ENCODE measurements at places on chromosomes 3 and 15.

DNA sequence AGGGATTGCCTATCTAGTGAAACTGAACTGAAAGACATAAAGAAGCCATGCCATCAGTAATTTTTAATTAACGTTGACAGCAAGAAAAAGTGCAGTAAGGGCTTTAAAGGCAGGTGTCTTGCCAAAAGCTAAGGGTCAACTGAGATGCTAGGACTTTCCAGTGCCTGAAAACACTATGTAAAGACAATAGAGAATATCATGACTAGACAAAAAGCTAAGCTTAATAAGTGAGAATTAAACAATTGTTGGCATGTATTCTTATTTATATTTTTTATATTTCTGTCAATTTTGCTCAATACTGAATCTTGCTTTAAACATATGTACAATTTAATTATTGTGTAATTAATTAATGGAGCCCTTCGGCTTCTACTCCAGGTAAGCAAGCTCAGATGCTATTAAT is 803.1 kb downstream of the IGSF11 start:
- DNase-seq = no peak

DNA sequence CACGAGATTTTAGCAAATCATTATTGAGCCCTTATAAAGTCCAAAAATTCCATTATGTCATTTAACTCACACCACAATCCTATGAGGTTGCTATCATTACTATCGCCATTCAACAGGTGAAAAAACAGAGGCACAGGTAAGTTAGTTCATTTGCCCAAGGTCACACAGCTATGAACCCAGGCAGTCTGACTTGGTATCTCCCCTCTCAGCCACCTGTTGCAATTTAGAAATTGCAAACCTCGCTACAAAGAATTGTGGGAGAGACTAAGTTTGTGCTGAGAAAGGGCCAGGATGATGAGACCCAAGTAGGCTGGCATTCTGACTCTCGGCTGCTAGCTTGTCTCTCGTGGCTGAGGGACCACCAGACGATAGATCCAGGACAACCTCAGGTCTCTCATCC is 57.7 kb downstream of the LMCD1 start:
- DNase-seq = no peak

GRCh38 chr3:51146781-51147180 is 238.3 kb upstream of the MANF start:
- DNase-seq = no peak

GRCh38 chr15:62150445-62150844 is 14.6 kb downstream of the C2CD4B start:
- DNase-seq = no peak

GRCh38 chr3:168330983-168331382 is 235.3 kb upstream of the GOLIM4 start:
- no peak for DNase-seq
